COLO829 (cell line): ENCODE measurements at places on chromosomes 12 and 14.

GRCh38 chr12:55666508-55666907 lies 29.8 kb downstream of the OR10P1 start:
- no peak for DNase-seq

- no peak for DNase-seq
Observed at GRCh38 chr12:124740691-124741137, 123.0 kb downstream of the SCARB1 start.

DNA sequence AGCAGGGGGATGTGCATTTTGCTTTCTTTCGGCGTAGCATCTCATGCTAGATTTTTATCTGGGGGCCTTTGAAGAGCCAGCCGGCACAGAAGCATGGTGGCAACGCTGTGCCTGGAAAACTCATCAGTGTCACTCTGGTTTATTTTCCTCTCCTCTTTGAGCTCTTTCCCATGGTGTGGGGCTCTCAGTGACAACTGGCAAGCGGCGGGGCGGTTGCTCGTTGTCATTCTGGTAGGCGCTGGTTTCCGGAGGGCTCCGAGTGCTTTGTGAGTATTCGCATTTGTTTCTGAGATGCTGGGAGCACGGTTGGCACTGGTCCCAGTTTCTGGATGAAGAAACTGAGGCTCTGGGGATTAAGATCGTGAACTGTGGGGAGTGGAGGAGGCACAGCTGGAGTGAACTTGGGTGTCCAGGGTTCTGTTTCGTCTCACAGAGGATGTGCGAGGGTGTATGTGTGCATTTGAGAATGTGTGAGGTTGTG lies 23.3 kb downstream of the TPCN1 start:
- no peak for DNase-seq

DNA sequence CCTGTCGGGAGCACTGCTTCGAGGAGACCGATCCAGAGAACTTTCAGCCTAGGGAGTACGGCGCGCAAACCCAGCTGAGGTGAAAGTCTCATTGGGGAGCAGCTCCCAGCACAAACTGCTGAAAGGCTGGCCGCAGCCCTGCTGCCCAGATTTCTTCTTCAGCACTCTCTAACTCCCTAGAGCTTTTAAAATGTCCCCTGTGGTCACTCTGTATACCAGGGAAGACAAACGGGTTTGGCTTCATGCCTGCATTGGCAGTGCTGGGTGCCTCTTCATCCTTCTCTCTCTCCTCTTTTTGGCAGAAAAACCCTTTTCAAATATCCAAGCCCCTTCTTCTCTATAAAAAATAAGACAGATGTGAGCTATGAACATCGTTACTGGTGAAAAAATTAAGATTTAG lies 34.9 kb downstream of the BBS10 start:
- no peak for DNase-seq

DNA sequence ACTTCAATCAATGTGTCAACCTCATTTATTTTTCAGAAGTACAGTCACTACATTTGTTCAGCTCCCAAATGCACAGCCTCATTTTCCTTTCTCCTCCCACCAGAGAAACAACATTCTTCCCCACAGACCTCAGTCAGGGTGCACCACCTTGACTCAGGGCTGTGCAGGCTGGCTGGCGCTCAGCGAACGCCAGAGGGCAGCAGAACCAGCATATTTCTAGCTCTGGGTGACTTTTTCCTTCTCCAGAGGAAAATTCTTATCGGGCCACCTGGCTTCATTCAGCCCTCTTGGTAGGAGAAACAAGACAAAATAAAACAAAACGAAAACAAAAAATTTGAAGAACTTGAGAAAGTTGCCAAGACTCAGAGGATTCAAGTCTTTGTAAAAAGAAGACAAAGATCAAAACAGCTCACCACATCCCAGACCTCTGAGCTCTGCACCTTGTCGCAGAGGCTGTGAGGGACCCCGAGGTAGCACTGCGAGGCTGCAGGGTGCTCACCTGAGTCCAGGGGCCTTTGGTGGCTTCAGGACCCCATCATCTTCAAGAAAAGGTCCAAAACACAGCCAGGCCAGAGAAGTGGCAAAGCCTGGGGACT lies 33.7 kb downstream of the PAH start:
- DNase-seq: peak; percentile 34

DNA sequence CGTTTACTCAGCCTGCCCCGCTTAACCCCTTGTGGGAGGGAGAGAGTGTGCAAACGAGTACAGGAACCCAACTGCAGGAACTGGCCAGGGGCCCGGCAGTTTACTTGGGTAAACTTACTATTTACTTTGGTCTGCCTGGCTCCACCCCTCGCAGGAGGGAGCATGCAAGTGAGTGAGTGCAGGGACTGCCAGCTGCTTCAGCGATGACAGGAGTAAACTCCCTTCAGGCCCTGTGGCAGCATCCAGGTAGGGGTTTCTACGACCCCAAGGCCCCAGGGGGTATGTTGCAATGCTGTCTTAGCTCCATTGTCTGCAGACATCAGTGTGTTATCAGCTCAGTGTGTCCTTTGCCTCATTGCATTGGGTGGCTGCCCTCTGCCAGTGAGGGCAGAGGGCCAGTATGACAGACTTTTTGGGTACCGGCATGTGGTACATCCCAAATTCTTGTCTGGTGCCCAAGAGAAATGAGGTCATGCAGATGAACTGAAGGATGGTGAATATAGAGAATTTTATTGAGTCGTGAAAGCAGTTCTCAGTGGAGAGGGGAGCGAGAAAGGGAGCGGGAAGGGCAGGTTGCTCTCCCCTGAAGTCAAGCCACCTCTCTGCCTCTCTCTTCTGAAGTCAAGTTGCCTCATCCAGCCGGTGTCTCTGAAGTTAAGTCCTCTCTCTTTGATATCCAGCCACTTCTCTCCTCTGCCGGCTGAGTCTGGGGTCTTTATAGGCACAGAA lies 181.8 kb downstream of the FUT8 start:
- DNase-seq: no peak

GRCh38 chr14:74984236-74985027 lies 18.3 kb upstream of the EIF2B2 start:
- DNase-seq: no peak

GRCh38 chr12:15638231-15638630 lies 151.0 kb downstream of the EPS8 start:
- DNase-seq: no peak

GRCh38 chr12:77339610-77340009 lies 274.2 kb upstream of the E2F7 start:
- no peak for DNase-seq

DNA sequence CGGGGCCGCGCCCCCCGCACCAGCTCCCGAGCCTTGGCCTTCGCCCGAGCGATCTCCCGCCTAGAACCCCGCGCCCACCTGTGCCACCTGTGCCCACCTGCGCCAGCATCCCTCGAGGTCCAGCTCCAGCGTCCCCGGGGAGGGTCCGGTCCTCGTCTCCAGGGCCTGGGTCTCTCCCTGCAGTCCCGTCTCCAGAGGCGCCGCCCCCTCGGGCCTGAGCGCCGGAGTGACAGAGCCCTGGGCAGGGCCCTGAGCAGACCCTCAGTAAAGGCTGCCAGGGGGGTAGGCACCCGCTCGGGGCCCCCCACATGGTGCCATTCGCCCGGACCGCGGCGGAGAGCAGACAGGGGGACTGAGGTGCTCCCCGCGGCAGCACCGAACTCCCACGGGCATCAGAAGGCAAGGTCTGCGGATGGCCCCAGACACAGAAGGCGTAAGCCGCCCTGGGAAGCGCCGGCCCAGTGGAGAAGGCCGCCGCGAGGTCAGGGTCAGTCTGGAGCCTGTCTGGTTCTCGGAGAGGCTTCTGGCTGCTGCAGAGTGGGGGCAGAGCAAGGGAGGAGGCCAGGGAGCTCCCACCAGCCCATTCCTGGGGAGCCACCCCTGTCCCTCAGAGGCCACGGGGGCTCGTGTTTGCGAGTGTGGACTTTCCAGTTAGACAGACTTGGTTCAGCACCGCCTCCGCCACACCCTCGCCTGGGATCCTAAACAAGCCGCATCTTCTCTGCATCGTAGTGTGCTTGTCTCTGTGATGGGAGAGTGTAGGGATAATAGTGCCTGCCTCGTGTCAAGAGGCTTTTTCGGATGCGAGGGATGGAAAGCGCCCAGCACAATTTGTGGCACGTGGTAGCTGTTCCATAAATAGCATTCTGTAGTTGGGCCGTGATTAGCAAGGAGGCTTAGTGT lies 1.1 kb upstream of the PPP1R13B start:
- no peak for DNase-seq

DNA sequence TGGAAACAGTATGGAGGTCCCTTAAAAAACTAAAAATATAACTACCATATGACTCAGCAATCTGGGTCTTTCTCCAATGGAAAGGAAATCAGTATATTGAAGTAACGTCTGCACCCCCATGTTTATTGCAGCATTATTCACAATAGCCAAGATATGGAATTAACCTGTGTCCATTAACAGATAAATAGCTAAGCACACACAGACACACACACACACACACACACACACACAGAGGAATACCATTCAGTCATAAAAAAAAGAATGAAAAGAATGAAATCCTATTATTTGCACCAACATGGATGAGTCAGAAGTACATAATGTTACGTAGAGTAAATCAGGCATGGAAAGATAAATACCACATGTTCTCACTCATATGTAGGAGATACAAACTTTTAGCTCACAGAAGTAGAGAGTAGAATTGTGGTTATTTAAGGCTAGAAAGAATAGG lies 4.7 kb downstream of the KLRK1 start:
- no peak for DNase-seq

- no peak for DNase-seq
Observed at GRCh38 chr14:22429546-22430294, 159.3 kb downstream of the DAD1 start.

DNA sequence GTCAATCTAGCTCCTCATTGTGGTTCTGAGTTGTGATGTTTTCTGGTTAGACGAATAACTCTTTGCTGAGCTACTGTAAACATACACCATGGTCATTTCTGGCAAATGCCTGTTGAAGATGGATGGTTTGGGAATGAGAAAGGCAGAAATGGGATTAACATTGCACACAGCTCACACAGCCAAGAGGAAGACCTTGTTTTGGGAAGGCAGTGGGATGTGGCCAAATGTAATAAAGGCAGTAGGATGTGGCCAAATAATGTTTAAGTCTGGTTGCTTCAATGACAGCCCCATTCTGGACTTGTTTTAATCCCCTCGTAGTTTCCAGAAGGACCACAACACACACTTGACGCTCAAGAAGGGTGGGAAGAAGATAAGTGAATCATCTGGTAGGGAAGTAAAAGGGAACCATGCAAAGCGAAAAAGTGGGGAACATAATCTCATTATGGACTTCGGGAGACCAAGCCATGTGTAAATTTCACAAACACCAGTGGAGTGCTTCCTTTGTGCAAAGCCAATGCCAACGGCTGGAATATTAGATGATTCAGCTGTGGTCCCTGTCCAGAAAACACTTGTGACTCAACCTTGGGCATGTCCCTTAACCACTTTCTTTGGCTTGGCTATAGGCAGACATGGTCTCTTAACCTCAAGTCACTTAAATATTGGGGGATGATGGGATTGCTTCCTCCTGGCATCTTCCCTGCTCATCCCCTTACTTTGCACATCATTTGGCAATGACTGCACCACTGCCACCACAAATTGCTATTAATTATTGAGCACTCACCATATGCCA lies 284.4 kb upstream of the CRY1 start:
- no peak for DNase-seq

- DNase-seq: no peak
Observed at GRCh38 chr12:93055221-93055620, 126.1 kb upstream of the EEA1 start.
